ENCODE measurements at places on chromosomes 2 and 18. TPM values are rescaled to one million over a fixed set of nuclear protein-coding genes. Genes with fewer than 3 reads are reported as not detected.

Gene KIAA2012
- 0.08 TPM for total RNA-seq

Gene CLEC4F
- total RNA-seq = not detected

Gene SLC5A7
- not detected for total RNA-seq

Gene RBM44
- 0.53 TPM for total RNA-seq

Gene GALR1
- not detected for total RNA-seq

Gene HOXD1
- 0.08 TPM for total RNA-seq

Gene LHCGR
- not detected for total RNA-seq

Gene TRABD2A
- total RNA-seq = 4.0 TPM

Gene ARL4C
- total RNA-seq = 9.2 TPM

Gene IL36G
- not detected for total RNA-seq

Gene RGPD3
- total RNA-seq = 0.08 TPM

Gene RASGRP3
- 0.45 TPM for total RNA-seq

Gene CD28
- 0.80 TPM for total RNA-seq

Gene GALNT3
- not detected for total RNA-seq

Gene SKA1
- total RNA-seq = 21.3 TPM

Gene ANKAR
- 1.1 TPM for total RNA-seq

Gene CAPN13
- total RNA-seq = not detected

Gene STARD6
- total RNA-seq = 0.29 TPM

Gene GPR155
- 0.72 TPM for total RNA-seq

Gene AGXT
- total RNA-seq = not detected

Gene SFT2D3
- total RNA-seq = 4.8 TPM

Gene DIPK1C
- not detected for total RNA-seq

Gene FAM110C
- 0.30 TPM for total RNA-seq

Gene MAP3K20
- total RNA-seq = 13.8 TPM

Gene RFX8
- total RNA-seq = not detected

All from A375 (cell line).